Right lung (tissue), 10 donors: ENCODE measurements at places on chromosomes 16 and 17. TPM values are rescaled to one million over a fixed set of nuclear protein-coding genes. Genes with fewer than 3 reads are reported as not detected.

- DNase-seq, result no peak
Observed at GRCh38 chr17:17668775-17669579, 12.3 kb upstream of the RAI1 start.

- peak; percentile 85 for DNase-seq
Observed at GRCh38 chr17:44014437-44015172, at the start of gene TMEM101. Gene TMEM101, minus strand, starts transcription at chr17:44014963. Its CDS starts 11 bp downstream, at chr17:44014952.

DNA sequence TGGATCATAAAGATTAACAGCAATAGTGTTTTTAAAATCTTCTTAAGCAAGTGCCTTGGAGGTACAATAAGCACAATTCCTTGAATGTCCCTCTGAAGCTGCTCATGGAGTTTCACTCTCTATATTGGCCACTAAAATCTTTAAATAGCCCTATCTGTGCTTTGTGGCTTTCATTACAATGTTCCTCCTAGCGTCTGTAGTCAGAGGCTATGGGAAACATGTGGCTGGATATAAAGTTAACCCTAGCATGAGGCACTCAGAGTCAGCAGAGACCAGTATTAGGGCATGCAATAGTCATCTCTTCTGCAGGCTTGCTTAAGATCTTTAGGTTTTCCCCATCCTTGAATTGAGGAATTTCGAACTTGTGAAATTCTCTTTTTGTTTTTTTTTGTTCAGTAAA is 668.2 kb downstream of the CDH11 start:
- no peak for DNase-seq

HSD17B2 gene
- polyA plus RNA-seq, result 0.42 TPM

DNA sequence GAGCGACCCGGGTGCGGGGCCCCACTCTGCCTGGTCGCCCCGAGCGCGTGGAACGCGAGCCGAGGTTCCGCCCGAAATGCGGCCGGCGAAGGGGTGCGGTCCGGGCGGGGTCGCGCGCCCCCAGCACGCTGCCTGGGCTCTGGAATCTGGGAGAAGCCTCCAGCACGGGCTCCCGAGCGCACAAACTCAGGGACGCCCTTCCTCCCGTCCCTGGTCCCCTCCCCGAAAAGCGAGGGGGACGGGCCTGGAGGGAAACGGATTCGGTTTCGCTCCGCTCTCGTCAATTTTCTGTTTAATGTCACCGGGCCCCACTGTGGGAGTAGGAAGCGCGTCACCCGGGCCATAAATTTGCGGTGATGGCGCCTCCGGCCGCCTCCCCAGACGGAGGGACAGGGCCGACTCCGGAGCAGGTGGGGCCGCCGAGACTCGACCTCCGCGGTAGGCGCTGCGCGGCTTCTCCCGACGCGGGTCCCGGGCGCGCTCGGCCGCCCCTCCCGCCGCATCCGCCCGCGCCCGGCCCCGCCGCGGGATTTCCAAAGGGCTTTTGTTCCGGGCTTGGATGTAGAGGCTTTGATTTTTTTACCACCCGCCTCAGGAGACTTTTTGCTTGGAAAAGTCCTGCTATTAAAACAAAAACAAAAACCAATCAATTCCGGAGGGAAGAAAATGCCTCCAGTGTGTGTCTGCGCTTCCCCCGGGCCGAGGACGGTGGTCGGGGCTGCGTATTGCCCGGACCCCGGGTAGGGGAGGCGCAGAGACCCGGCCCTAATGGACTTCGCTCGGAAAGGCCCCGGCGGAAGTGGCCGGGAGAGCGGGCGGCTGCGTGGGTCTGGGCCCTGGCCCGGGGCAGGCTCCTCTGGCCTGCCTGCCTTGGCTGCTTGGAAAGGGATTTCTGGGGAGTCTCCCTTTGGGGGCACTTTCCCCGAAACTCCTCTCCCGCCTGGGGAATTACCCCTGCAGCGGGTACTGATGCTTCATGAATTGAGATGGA is 7.9 kb upstream of the BAHCC1 start:
- DNase-seq, result no peak

KRTAP4-1 gene
- polyA plus RNA-seq, result not detected

SLC5A11 gene
- polyA plus RNA-seq, result 0.08 TPM

BIRC5 gene
- 31.4 TPM for polyA plus RNA-seq

DNA sequence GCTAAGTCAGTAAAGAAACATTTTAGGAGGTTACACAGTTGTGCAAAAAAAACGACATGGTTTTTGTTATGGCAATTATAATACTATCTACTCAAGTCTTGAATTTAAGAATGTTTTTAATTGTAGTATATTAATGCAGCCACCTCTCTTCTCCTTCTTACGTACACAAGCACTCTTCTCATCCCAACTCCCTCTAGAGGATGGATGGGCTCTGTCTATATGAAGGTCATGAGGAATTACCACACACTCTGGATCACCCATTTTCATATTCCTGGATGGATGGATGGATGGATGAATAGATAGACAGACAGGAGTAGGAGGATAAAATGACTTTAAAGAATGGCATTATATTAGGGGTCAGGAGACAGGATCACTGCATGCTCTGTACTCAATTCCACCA is 120.0 kb downstream of the PHKB start:
- no peak for DNase-seq

DNA sequence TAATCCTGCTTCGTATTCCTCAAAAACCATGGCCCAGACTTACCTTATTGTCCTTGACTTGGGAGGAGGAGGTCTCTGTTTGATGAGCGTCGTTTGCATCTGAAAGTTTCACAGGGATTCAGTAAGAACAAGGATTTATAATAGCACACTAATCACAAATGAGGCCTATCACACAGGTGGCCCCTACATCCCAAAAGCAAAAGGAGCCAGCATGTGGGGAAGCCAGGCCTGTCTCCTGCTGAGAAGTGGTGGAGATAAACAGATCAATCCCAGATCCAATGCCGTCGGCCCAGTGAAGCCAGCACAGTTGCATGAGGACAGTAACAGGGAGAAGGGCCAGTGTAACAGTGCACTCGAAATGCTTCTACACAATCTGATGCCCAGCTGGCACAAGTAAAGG is 13.3 kb upstream of the EVPL start:
- no peak for DNase-seq

PRR29 gene
- 8.9 TPM for polyA plus RNA-seq

DNA sequence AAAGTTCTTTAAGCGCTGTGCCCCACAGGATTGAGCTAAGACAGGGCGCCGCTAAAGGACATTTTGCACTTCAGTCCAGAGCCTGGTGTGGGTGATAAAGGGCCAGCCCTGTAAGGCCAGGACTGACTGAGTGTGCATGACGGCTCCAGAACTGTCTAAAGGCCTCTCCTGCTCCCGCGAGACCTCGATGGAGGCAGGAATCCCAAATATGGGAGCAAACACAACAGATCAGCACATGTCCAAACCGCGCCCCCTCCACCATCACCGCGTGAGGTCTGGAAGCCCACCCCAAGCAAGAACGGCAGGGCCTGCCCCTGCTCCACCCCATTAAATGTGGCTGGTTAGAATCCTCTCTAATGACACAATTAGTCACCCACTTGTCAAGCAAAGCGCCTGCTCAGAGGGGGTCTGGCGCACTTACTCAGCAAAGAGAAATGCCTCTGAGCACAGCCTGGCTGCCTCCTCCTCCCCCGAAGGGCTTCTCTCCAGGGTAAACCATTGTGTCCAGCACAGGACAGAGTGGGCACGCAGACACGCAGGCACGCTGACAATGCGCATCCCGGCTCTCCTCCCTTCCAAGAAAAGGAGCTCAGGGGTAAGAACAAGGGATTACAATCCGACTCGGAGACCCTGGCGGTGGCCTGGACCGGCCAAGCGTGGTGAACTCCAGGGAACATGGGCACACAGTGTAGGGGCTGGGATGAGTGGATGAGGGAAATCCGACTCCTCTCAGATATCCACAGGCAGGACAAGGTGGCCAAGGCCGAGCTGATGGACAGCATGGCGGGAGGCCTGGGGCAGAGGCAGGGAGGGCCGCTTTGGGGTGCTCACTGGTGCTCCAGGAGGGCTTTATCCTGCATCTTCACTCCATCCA is 1.5 kb downstream of the MXRA7 start:
- peak; percentile 76 for DNase-seq

GPR142 gene
- polyA plus RNA-seq, result not detected

DNA sequence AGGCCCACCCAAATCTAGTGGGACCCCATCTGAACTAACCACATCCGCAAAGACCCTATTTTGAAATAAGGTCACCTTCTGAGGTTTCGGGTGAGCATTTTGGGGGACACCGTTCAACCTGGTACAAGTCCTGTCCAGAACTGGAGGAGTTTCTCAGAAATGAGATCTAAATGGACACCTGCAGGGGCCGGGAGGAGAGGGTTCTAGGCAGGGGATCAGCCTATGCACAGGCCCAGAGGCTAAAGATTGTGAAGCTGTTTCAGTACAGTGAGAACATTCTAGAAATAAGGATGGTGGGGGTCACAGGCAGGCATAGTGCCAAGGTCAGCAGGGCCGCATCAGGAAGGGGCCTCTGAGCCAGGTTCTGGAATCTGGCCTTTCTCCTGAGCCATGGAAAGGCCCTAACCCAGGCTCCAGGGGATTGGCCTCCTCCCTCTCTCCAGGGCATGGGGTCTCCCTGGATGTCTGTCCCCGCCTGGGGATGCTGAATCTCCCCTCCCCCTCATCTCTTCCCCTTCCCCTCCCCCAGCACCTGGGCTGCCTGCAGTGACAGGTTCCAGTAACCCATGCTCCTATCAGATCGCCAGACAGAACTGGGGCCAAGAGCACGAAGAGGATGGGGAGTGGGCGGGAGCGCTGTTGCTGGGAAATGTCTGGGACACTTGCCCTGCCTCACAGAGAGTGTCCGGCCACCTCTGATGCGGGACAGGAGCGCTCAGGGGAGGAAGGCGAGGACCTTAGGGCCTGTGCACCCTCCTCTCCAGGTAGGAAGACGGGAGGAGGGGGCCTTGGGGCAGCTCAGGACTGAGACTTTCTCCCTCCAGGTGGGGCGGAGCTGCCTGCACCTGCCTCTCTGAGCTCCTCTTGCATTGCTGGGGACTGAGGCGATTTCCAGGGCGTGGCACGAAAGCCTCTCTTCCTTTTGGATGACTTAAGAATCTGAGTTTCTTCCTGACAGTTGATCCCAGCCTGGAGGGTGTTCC is 321.4 kb upstream of the TNRC6C start:
- no peak for DNase-seq

YBX2 gene
- 2.4 TPM for polyA plus RNA-seq

ABCA8 gene
- 112 TPM for polyA plus RNA-seq

DNA sequence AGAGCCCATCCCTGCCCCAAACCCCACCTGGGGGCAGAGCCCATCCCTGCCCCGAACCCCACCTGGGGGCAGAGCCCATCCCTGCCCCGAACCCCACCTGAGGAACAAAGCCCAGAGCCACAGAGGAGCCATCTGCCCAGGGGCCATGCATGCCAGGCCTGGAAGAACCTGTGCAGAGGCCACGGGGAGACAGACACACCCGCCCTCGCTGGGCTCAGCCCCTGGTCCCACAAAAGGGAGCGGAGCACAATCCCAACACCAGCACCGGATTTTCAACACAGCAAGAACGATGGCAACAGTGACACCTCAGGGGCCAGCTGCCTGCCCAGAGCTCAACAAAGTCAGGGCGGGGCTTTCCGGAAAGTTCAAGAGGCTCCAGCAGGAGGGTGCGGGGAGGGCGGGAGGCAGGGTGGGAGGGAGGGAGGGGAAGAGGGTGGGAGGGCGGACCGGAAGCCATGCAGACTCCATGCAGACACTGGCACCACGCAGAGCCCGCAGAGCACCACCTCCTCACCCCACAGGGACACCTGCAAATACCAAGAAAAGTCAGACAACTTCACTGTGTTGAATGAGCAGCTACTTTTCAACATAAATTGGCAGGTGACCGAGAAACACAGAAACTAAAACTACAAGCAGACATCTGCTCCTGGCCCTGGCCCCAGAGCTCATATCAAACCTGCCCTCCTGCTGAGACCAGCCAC is 27.9 kb upstream of the C16orf95 start:
- DNase-seq, result no peak

GDPD3 gene
- 11.0 TPM for polyA plus RNA-seq

TMC5 gene
- polyA plus RNA-seq, result 15.5 TPM

GRCh38 chr16:89918453-89919347 is at the start of gene MC1R:
Gene MC1R, plus strand, starts transcription at chr16:89918862. Its CDS starts 397 bp downstream, at chr16:89919259.
- no peak for DNase-seq

HBA1 gene
- 2,365 TPM for polyA plus RNA-seq

GRCh38 chr16:67399218-67399733 is 6.0 kb upstream of the TPPP3 start:
- DNase-seq, result no peak

- no peak for DNase-seq
Observed at GRCh38 chr17:35164716-35165115, 17.1 kb downstream of the UNC45B start.

DNA sequence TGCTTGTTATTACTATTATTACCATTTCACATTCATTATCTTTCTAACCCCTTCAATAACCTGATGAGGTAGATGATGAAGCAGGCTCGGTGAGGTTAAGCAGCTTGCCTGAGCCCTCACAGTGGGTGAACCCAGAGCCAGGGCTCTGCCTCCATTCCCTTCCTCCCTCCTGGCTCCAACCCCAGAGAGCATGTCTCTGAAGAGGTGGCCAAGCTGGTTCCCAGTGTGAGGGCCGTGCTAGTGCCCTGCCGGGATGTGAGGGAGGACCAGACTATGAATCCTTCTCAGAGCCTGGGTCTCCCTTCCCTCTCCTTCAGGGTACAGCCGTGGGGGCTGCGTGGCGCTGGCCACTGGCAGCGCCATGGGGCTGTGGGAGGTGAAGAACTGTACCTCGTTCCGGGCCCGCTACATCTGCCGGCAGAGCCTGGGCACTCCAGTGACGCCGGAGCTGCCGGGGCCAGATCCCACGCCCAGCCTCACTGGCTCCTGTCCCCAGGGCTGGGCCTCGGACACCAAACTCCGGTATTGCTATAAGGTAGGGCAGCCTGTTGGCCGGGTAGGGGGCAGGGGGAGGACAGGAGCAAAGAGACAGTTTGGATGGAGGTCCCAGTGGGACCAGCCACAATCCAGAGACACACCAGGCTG is 49.6 kb downstream of the MRC2 start:
- DNase-seq, result no peak

SULT1A2 gene
- polyA plus RNA-seq, result 2.9 TPM

DNA sequence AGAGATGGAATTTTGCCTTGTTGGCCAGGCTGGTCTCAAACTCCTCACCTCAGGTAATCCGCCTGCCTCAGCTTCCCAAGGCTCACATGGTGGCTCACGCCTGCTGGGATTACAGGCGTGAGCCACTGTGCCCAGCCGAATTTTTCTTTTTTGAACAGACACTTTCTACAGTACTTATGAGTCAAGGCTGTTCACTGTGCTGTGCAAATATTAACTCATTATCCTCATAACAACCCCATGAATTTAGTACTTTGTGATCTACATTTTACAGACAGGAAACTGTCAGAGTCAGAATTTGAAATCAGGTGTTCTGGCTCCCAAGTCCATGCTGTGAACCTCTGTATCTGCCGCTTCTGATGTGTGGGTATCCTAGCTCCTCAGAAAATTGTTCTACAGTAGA is 25.7 kb upstream of the RASL10B start:
- DNase-seq, result no peak

DNA sequence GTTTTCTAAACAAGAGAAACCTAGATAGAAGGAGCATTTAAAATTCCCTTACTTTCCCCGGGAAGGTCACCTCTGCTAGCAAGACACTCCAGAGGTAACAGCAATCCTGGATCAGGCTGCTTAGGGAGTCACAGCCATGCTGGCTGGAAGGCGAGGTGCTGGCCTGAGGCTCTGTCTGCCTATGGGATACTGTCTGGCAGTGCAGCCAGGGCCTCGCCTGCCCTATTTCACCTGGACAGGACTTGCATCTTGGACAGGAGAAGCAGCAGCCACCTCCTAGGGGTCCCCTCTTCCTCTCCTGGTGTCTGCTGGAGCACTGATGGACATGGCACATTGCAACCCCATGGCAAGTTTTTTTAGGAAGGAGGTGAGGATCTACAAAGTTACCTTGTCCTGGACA is 15.1 kb downstream of the FA2H start:
- no peak for DNase-seq
